ENCODE measurements at places on chromosomes 16 and 17.

DNA sequence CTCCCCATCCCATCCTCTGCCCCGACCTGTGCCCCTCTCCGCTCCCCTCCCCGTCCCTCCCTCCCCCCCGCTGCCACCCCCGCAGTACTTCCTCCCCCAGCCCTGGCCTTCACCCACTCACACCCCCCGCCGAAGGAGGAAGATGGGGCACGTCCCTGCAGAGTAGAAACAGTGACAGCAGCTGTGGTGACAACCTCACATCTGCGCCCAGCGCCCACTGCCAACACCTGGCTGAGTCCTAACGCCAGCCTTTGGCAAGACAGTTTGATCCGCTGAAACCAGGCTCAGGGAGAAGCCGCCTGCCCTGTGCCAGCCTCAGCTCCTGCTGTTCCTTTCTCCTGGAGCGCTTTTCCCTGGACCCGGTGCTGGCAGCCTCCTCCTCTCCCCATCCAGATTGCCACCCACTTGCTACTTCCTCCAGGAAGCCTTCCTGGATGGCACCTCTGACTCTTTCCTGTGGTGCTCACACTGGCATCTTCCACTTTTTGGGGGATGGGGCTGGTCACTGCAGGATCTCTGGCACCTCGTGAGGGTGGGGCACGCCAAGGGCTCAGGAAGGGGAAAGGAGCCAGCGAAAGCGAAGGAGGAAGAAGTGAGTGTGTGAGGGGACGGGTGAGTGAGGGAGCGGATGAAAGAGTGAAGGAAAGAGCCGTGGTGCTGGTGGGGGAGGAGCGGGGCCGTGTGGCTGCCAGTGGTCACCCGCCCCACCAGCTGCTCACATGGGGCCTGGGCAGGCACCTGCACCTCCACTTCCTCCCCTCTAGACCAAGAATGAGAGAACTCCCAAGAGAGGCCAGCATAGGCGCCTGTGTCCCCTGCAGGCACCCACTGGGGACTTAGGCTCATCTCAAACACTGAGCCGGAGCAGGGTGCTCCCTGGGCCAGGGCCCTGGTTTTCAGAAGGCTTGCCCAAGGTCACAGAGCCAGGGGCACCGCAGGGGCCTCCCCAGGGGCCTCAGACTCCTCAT, 27.0 kb downstream of the ZFPM1 start:
- DNase-seq: no peak

DNA sequence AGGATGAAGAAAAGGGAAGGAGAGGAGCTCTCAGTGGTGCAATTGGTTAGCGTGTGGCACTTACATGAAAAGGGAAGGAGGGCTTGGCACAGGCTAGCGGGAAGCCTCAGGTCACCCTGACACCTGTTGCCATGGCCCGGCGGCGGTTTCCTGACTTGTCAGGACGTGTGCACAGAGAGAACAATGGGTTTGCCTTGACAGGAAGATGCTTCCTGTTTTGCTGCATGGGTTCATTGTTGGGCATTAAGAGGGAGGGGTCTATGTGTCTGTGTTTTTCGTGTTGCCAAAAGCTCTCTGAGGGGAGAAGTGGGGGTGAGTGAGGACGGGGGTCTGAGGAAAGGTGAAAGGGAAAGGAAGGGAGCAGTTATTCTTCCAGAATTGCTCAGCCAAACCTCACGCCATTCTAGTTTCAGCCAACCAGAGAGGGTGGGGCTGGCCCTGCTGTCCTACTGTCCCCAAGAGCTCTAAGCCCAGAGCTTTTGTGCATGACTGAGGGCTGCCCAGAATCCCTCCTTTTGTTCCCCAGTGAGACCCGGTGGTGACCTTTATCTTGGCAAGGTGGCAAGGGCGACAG, 17.1 kb upstream of the CCR7 start:
- DNase-seq: no peak

GRCh38 chr16:85998868-85999729, 100.1 kb downstream of the IRF8 start:
- no peak for DNase-seq

- no peak for DNase-seq
These were observed 241.4 kb upstream of the DYNLRB2 start for GRCh38 chr16:80299416-80299815.

- DNase-seq: no peak
These were observed 29.8 kb downstream of the ZNRF1 start for GRCh38 chr16:75028544-75029135.

DNA sequence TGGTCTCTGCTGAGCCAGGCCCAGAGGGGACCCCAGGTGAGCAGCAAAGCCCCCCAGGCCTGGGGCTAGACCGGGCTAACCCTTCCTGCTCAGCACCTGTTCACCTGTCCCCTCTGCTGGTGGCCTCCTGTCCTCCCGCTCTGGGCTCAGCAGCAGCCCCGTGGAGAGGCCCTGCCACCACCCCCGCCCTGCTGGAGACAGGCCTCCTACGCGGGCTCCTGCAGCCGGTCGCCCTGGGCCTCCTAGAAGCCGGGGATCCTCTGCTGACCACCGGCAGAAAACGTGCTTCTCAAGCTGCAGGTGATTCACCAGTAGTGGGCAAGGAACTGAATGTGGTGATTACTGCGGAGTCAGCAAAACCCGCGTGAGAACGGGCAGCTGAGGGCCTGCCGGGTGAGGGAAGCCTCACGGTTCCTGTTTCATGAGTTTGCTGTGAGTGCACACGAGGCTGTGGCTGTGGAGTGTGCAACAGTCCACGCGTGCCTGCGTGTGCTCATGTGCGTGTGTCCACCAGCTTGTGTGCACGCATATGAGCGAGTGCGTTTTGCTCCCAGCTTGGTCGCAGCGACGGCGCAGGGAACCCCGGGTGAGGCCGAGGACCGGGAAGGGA, 792 bp downstream of the SECTM1 start:
- DNase-seq: no peak

GRCh38 chr16:49811644-49812334, 44.1 kb downstream of the ZNF423 start:
- DNase-seq: no peak

Data from erythroblast (primary cell).